ENCODE measurements at places on chromosomes 2 and 18.

DNA sequence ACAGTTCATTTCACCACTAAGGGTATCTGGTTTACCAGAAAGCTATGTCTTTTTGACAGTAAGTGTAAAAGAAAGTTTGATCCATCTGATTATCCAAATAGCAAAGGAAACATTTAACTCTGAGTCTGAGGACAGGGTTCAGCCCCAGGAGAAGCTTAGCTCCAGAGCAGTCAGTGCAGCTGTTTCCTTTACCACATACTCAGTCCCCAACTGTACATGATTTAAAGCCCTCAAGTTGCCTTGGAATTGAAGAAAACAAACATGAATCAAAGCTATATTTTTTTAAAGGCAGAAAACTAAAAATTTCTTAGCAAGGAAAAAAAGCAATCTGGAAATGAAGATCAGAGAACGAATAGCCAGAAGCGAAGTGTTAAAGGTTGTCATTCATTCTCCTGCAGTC, 746.0 kb downstream of the METTL4 start:
- DNase-seq: no peak

DNA sequence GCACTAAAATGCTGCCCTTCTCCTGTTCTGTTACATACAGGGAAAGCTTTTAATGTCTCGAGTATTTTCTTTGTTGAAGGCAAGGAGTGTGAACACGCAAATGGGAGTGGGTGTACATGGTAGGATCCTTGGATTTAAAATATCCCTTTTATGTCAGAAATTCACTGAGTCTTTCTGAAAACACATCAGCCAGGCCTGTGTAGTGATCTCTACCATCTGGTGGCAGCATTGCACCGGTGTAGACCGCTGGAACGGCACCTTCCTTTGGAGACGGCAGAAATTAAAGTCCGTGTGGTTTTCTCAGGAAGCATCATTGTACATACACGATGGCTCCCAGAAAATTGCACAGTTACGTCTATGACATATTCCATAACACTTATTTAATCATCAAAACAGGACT, 515.8 kb downstream of the GALR1 start:
- no peak for DNase-seq

DNA sequence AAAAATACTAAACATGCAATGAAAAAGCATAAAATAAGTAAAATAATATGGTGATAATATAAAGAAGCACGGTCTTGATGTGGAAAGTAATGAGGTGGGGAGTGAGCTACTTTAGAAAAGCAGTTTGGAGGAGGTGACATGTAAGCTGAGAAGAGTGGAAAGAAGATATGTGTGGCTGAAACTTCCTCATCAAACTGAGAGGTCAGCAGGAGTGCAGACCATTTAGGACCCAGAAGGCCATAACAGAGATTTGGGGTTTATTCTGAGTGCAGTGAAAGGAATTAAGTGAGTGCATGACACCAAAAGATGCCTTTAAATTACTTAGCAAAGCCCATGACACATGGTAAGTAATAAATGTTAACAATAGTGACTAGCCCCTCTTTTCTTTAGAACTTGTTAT, 24.4 kb upstream of the TMEM182 start:
- DNase-seq: no peak

GRCh38 chr2:196422361-196422760, 217.2 kb upstream of the CCDC150 start:
- DNase-seq: no peak

GRCh38 chr2:72576861-72577260, 249.0 kb downstream of the EXOC6B start:
- no peak for DNase-seq

All from body of pancreas (tissue), 4 donors.